ENCODE measurements at places on chromosomes 2 and 18. TPM values are rescaled to one million over a fixed set of nuclear protein-coding genes. Genes with fewer than 3 reads are reported as not detected.

OTOF gene
- 0.33 TPM for polyA plus RNA-seq

GRCh38 chr18:7609617-7610016, 42.5 kb downstream of the PTPRM start:
- H3K36me3 ChIP-seq: no peaks in the 10 kb centered on the region
- no peak for DNase-seq
- H3K27ac ChIP-seq: no peak overlapping the region
- H3K4me1 ChIP-seq: no peaks in the 10 kb centered on the region
- H3K4me3 ChIP-seq: no peak overlapping the region

DNA sequence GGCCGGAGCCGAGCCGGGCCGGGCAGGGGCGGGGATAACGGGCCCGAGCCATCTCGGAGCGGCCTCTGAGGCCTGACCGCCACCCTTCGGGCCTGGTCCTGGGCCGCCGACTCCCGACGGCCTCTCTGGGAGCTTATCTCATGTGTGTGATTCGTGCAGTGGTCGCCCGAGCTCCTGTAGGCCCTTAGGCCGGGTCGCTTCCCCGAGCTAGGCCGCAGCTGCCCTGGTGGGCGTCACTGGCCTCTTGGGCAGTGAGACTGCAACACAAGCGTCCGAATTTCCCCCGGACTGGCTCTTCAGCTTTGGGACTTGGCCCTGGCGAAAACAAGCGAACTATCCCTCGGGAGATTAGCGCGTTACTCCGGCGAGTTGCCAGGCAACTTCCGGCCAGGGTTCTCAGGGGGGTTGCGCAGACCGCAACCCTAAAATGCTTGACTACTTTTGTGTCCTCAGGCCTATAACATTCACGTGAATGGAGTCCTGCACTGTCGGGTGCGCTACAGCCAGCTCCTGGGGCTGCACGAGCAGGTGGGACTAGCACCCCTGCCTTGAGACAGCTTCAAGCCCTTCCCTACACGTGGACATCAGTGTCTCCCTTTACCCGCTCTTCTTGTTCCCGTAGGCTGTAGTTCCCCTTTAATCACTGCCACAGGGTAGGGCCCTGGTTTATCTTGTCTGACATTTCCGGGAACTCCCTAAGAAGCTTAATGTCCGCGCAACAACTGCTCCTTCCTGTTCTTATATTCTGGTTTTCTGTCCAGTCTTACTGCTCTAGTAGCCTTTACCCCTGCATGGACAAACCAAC, 602 bp downstream of the SNX17 start:
- H3K36me3 ChIP-seq: peaks cover 63% of the 10 kb centered on the region
- peak; percentile 56 for DNase-seq
- H3K4me3 ChIP-seq: peak overlapping the region; percentile 73
- H3K27me3 ChIP-seq: no peaks in the 10 kb centered on the region
- peaks cover 33% of the 10 kb centered on the region for H3K4me1 ChIP-seq

GRCh38 chr2:618005-618404, 59.2 kb downstream of the TMEM18 start:
- H3K36me3 ChIP-seq: no peaks in the 10 kb centered on the region
- DNase-seq: no peak
- H3K27me3 ChIP-seq: no peaks in the 10 kb centered on the region
- H3K4me1 ChIP-seq: no peaks in the 10 kb centered on the region

INSIG2 gene
- 6.8 TPM for polyA plus RNA-seq

DNA sequence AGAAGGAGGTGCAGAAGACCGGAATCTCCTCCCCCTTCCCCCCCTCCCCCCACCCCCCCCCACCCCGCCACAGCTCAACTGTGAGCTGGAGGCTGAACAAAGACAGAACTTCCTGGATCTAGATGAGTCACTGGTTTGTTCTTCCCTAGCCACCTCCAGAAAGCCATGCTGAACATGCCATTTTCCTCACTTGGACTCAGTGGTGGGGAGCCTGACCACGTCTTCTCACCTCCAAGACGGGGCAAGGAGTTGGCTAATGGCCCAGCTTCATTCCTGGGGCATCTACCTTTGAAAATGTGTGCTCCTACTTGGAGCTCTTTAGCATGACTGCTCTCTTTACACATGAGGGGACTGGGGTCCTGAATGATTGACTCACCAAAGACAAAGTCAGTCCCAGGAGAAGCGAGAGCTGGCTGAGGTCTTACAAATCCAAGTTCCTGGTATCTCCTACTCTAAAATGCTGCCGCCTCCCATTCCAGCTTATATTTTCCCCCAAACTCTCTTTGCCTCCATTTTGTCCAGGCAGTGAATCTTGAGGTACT, 22.6 kb upstream of the FZD5 start:
- no peak overlapping the region for H3K4me3 ChIP-seq
- H3K4me1 ChIP-seq: no peaks in the 10 kb centered on the region
- H3K36me3 ChIP-seq: no peaks in the 10 kb centered on the region
